KG1 (cell line): ENCODE measurements at places on chromosomes 1 and 21.

DNA sequence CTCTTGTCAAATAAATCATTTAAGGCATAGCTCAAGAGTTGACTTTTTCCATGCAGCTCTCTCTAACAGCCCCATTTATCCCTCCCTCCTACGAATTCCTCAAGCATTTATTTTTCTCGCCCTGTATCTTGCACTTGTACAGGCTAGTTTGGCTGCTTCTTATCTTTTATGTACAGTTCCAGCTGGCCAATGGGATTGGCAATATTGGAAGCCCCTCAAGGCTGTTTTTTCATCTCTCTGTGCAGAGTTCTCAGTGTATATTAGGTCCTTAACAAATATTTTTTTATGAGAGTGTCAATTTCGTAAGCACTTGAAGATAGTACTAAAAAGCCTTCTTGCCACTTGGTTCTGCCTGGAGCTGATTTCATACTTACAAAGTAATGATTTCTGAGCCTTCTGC is 356.0 kb downstream of the ST6GALNAC3 start:
- no peak for DNase-seq

- peak; percentile 78 for DNase-seq
Measured at GRCh38 chr1:248838357-248839167, 538 bp downstream of the ZNF672 start.

DNA sequence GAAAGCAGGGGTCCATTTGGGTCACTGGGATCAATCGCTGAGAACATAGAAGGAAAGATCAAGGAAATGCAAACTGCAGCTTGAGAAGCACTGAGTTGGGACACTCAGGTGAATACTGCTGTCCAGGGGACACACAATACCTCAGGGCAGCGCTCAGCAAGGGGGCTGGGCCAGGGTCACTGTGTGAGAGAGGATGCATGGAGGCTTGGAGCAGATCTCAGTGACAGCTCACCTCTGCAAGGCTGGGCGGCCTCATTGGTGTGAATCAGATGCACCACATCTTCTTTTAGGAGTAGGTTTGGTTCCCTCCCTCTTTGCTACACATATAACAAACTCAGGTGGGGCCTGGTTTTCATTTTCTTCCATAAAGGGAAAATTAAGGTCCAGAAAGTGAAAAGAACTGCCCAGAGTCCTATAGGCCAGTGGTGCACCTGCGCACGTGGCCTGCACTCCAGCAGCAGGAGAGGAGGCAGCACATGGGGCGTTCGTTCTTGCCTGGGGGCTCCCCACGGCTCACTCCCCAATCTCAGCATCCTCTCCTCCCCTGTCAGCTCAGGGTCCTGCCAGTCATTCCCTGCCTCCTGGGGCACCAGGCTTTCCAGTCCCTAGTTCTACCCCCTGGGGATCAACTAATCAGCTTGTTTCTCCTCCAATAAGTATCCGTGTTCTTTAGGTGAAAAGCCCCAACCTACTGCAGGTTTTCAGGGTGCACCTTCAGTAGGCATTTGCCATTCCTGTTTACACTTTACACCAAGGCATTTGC is 1.5 kb downstream of the A3GALT2 start:
- DNase-seq: no peak

DNA sequence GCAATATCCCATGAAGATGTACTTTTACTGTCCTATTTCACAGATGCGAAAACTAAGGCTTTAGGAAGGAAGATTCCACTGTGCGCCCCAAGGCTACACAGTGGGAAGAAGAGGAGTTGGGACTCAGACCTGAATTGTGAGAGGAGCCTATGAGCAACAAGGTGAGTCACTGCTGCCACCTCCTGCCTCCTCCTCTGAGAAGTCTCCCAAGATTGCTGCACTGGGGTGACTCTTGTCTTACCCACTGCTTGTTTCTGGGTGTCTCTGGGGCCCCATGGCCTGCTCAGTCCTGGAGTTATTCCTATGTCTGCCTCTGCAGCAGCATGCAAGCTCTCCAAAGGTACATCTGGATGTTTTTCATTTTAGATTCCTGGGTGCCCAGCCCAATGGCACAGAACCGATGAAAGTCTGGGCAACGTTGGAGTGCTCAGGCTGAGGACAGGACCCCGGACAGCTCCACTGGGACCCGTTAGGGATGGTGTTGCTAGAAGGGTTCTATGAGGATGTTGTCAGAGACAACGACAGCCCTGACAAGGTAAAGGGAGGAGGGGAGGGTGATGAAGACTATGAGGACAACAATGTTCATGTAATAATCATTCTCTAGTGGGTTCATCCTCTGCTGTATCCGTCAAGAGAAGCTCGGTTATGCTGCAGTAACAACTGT is 11.0 kb upstream of the C1QA start:
- DNase-seq: no peak

DNA sequence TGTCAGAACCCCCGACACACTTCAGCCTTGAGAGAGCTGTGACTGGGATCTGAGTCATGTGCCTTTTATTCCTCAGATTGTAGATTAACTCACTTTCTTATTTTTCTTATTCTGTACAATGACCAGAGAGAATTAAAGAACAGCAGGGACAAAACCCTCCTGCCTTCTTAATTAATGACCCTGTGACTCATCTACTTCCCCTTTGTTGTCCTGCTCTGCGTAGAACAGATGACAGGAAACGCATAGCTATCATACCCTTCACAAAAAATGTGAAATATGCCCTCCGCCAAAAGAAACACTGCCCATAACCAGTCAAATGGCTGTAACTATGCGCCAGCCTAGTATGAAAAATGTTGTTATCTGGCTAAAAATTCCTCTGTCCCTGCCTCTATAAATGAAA is 9.1 kb upstream of the PADI2 start:
- peak; percentile 59 for DNase-seq

GRCh38 chr1:117559139-117559538 is 46.7 kb upstream of the TENT5C start:
- DNase-seq: no peak

GRCh38 chr1:117076648-117077047 is 16.5 kb downstream of the TTF2 start:
- DNase-seq: no peak

DNA sequence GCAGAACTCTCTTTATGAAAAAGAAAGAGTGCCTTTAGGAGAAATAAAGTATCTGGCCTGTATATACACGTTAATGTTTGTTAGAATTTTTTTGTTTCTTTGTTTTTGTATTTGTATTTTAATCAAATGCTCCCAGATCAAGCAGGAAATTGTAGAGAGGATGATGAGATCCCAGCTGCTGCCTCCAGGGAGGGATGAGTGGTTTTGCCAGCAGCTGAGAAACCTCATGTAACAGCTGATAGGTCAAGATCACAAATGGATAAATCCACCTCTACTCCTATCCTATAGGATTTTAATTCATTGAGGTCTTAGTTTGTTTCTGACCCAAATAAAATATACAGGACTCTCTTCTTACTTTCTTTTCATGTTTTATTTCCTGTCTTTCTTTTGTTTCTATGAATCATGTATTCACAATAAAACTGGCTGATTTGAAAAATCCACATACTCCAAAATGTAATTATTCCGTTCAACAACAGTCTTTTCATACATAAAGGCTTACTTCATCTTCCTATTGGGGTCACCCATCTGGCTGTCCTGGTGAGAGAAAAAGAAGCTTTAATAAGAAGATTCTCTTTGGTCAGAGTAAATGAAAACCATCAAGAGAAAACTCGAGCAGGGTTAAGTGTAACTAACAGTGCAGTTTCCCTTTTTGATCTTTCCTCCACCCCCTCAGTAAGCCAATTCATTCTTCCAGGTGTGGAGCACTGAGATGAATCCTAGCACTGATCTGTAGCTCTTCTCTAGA is 129.3 kb upstream of the PLPPR5 start:
- no peak for DNase-seq

DNA sequence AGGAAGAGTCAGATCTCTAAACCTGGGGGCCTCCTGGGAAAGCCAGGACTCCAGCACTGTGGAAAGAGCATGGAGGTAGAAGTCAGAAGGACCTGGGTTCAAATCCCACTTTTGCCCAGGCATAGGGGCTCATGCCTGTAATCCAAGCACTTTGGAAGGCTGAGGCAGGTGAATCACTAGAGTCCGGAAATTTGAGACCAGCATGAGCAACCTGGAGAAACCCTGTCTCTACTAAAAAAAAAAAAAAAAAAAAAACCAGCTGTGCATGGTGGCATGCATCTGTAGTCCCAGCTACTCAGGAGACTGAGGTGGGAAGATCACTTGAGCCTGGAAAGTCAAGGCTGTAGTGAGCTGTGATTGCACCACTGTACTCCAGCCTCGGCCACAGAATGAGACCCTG is 31.8 kb downstream of the LDLRAP1 start:
- DNase-seq: no peak

- no peak for DNase-seq
Measured at GRCh38 chr1:30089024-30089430, 634.4 kb downstream of the MATN1 start.

GRCh38 chr1:101920577-101920976 is 76.1 kb downstream of the OLFM3 start:
- DNase-seq: no peak

GRCh38 chr1:116367256-116367945 is 5.6 kb upstream of the ATP1A1 start:
- no peak for DNase-seq

- no peak for DNase-seq
Measured at GRCh38 chr1:225750875-225751824, 26.5 kb upstream of the SRP9 start.

GRCh38 chr1:194069168-194069830 is 882.9 kb upstream of the B3GALT2 start:
- DNase-seq: no peak

DNA sequence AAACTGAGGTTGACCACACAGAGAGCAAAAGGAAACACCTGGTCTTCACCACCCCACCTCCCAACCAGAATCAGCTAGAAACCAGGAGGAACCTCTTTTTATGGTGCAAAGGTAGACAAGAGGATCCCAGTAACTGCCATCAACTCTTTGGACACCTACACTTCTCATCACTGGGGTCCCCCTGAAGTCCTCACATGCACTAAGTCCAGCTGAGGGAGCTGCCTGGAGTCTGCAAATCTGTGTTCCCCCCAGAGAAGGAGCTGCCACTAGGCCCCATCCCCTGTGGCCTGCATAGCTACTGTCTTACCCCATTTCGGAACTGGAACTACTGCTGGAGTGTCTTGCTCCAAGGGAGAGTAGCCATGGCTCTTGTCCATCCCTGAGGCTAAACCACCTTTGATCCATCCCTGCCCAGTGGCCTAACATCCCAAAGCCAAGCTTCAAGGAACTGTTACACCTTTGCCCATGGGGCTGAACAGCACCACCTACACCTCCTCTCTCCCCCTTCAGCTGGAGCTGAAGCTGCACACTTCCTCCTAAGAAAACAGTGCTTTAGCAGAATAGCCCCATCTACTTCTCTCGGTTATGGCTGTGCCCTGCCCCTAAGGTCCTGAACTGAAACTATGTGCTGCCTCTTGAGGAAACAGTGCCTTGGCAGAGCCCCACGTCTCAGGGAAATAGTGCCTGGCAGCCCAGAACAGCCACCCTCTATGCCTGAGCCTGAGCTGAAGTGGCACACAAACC is 85.4 kb upstream of the CD53 start:
- peak; percentile 87 for DNase-seq

DNA sequence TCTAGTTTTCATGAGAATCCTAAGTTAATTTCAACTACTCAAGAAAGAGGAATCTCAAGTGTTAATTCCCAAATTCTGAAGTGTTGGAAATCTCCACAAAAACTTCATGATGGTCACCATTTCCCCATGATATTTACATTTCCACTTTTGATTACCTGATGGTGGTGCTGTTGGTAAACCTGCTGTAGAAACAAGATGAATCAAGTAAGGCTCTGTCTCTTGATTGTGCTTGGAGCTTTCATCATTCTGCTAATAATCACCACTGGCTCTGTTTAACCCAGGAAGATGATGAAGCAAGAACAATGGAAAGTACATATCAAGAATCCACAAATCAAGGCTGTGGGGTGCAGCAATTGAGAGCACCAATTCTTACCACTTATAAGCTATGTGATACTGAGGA is 77.8 kb downstream of the C4BPA start:
- no peak for DNase-seq

DNA sequence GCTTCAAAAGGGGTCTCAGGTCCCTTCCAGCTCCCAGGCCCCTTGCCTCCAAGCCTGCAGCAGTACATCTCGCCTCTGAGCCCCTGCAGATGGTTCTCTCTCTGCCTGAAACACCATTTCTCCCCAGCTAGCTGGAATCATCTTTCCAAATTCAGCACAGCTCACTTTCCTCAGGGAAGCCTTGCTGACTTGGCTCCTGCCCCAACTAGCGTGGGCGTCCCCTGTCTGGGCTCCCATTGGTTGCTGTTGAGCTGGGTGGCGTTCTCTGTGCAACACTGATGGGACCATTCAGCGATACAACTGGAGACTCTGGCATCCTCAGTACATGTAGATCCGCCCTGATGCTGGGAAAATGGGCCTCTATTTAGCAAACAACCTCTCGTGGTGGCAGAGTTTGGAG is 141.3 kb upstream of the IGSF21 start:
- DNase-seq: no peak

- DNase-seq: no peak
Measured at GRCh38 chr1:193348091-193348768, 161.8 kb upstream of the B3GALT2 start.

DNA sequence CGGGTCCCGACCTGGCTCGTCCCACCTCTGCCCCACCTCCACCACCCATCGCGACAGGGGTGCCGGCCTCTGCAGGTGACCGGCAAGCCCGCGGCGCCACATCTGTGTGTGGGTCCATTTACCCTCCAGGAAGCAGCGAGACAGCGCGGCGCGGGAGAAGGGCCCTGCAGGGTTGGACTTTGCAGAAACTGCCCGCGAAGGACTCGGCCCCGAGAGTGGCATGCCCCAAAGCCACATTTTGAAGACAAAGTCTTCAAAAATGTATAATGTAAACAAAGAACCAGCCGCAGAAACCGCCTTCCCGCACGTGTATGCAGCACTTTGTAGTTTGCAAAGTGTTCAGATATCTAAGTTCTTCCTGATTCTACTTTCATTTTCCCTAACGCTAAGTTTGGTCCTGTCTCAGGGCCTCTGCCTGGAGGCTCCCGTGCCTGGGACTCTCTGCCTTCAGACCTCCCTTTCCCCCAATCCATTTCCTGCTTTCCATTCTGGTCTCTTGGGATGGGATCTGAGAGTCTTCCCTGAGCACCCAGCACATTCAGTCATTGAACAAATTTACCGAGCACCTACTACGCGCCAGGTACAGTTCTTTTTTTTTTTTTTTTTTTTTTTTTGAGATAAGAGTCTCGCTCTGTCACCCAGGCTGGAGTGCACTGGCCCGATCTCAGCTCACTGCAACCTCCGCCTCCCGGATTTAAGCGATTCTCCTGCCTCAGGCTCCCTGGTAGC is 524 bp upstream of the TMCO4 start:
- DNase-seq: no peak

DNA sequence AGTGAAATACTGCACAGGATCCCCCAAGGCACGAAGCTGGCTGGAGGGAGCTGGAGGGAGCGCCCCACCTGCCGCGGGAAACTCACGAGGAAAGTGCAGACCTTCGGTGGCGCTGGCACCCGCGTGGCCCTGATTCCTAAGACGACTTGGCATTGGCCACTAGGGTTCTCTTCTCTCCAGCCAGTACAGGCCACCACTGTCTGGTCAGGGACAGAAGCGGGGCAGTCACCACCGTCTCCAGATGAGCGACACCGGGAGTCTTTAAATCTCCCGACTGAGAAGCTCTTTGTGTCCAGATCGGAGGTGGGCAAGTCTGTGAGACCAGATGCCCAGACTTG is 19.2 kb upstream of the CHIA start:
- DNase-seq: no peak
